ENCODE measurements at places on chromosomes 6 and 20.

DNA sequence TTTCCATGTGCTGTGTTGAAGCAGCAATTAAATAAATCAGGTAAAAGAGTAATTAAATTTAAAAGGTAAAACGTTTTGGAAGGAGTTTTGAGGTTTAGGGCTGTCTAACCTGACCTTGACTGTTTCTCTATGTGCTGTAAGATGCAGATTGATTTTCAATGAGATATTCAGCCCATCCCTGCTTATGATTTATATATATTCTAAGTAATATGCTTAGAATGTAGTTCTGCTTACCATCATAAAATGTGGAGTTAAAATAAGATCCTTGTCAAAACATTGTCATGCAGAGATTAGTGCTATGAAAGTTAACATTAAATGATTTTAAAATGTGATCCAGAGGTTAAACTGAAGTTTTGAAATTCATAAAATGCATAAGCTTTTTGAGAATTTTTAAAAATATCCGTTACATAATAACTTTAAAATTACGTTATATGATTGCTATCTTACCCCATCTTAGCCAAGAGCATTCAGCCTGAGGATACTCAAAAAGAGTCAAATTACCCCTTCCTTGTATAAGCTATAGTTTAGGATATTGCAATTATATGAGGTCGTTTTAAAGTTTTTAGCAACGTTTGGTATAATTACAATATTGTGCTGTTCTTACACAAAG lies 122.5 kb downstream of the MTHFD1L start:
- DNase-seq = no peak

DNA sequence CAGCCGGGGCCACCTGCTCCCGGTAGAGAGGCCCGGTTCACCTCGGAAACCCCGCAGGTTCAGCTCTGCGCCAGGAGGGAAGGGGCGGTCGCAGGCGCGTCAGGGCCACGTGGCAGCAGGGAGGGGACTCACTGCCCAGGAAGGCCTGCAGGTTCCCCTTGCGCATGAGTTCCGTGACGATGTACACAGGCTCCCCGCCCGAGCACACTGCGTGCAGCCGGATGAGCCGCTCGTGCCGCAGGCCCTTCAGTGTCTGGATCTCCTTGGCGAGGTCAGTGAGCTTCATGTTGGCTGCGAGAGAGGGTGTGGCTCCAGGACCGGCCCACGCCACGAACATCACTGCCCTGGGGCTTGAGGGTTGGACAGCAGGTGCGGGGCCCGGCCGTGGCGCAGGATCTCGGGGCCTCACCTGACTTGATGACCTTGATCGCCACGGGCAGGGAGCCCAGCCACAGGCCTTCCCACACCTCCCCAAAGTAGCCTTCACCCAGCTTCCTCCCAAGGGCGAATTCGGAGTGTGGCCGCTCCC lies 4.9 kb upstream of the PTK6 start:
- DNase-seq = no peak

- no peak for DNase-seq
Measured at GRCh38 chr20:51339721-51340450, 202.6 kb downstream of the NFATC2 start.

DNA sequence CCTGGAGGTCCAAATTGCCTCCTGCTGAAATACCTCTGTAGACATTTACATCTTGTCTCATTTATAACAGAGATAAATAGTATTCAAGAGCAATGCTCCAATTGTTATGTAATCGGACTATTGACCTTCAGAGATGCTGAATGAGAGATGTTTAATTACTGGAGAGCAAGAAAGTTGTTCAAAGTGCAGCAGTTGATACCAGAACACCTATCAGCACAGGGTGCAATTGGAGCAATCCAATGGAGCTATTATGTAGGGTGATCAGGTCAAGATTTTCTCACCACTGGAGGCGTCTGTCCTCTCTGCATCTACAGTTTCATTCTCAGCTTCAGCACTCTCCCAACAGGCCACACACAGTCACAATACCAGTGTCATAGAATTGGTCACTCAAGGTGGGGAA lies 19.5 kb upstream of the TMX4 start:
- DNase-seq = no peak

DNA sequence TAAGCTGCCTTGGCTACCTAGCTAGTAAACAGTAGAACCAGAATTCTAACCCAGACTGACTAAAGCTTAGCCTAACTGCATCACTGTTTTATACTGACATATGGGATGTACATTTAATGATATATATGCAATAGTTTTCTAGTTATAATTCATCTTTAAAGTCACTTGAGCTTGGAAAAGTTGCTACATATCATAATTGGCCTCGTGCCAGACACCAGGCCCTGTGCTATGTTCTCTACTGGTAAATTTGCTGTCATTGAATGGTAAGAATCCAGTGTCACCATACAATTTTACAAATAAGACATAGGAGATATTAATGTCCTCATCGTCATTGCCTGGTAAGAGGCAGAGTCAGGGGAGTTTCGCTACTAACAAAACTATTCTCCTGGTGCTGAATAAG lies 396.8 kb downstream of the CDKAL1 start:
- DNase-seq = no peak

DNA sequence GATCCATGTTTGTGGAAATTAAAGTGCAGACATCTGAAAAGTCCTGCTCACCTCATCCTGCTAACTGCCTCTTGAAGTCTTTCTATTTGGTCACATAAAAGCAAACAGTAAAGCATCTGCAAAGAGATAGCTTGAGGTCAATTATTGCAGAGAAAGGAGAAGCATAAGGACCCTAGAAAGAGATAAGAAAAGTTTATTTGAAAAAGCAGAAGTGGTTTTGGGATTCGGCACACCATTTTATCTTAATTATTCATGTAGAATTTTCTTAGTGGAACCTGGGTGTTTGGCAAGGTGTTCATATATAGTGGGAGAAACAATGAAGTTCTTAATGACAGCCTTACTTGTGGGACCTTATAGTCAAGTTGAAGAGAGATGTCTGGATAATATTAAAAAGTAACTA lies 280.8 kb downstream of the CENPW start:
- no peak for DNase-seq

- DNase-seq = no peak
Measured at GRCh38 chr20:7736336-7736735, 203.9 kb downstream of the HAO1 start.

- no peak for DNase-seq
Measured at GRCh38 chr6:33668328-33668727, 43.2 kb downstream of the UQCC2 start.

DNA sequence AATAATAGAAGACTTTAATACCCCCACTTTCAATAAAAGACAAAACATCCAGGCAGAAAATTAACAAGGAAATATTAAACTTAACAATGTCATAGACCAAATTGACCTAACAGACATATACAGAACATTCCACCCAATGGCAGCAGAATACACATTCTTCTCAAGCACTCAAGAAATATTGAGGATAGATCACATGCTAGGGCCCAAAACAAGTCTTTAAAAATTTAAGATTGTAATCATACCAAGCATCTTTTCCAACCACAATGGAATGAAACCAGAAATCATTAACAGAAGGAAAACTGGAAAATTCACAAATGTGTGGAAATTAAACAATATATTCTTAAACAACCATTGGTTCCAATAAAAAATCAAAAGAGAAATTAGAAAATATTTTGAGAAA lies 161.0 kb downstream of the COL12A1 start:
- DNase-seq = no peak

DNA sequence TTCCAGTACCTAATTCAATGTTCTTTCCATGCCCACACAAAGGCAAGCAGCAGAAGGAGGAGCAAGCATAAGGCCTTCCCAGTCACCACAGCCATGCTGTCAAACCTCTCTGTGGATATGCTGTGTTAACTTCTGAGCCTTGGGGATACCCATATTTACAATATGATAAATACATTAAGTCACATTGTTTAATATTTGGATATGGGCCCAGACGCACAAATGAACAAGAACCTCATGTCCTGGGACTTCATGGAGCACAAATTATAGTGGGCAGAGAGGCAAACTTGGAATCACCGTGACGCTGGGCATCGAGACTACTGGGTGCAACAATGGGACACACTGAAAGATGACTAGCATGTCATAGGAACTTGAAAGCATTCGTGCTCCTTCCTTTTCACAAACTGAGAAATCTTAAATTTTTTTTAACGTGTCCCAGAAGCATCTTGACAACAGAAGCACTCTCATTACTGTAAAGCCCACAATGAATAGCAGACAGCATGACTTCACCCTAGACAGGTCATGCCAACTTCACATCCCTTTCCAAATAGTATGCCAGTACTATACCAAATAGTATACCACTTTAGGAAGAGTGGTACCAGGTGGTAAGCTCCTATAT lies 16.0 kb downstream of the SOD2 start:
- no peak for DNase-seq

DNA sequence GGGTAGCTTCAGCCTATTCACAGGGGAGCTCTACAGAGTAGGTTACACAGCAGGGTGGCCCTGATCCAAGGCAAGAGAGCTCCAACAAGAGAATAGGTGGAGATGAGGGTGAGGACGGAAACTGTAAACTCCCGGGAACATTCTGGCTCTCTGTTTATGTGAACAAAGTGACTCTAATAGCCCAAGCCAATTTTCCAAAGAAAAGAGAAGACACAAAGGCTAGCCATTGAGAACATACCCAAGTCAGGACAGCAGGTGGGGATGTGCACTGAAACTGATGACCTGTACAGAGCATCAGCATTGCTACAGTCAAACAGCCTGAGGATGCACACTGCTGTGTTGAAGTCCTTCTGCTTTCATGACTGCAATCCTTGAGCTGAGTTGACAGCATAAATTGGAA lies 136.0 kb upstream of the TOP1 start:
- DNase-seq = no peak

GRCh38 chr6:125101631-125102030 lies 51.9 kb upstream of the TPD52L1 start:
- no peak for DNase-seq

DNA sequence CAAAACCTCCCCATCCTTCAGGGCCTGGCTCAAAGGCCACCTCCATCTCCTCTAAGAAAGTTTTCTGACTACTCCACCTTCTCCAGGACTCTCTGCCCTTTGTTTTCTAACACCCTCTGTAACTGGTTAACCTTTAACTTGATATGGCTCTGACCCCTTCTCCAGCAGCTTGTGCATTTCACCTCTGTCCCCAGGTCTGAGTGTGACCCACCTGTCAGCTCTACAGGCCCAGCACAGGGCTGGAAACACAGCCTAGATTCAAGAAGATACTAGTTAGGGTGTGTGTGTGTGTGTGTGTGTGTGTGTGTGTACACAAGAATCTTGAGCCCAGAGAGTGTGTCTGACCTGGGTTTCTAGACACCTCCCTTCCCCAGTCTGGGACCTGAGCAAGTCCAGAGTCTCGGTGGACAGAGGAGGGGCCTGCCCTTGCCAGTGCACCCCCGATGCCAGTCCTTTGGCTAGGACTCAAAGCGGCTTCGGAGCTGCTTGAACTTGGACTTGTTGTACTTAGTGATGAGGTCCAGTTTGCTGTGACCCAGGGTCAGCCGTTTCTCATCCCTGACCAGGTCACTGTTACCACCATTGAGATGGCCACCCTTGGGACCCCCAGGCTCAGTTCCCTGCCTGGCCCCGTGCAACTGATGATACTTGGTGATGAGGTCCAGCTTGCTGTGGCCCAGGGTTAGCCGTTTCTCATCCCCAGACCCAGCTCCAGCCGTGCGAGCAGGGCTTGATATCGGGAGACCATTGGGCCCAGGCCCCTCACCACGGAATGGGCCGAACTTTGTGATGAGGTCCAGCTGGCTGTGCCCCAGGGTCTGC lies 1.7 kb upstream of the EIF6 start:
- DNase-seq = no peak

GRCh38 chr6:147406783-147407182 lies 101.7 kb upstream of the SAMD5 start:
- no peak for DNase-seq

DNA sequence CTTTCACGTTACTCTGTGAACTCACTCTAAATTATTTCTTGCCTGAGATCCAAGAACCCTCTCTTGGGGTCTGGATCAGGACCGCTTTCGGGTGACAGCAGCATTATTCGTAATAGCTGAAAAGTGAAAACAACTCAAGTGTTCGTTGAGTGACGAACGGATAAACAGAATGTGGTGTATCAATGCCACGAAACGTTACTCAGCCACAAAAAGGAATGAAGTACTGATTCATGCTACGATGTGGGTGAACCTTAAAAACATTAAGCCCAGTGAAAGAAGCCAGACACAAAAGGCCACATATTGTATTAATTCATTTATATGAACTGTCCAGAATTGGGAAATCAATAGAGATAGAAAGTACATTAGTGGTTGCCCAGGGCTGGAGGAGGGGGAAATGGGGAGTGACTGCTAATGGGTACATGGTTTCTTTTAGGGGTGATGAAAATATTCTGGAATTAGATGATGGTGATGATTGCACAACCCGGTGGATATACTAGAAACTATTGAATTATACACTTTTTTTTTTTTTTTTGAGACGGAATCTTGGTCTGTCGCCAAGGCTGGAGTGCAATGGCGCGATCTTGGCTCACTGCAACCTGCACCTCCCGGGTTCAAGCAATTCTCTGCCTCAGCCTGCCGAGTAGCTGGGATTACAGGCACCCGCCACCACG lies 8.4 kb downstream of the PTGIS start:
- DNase-seq = no peak

DNA sequence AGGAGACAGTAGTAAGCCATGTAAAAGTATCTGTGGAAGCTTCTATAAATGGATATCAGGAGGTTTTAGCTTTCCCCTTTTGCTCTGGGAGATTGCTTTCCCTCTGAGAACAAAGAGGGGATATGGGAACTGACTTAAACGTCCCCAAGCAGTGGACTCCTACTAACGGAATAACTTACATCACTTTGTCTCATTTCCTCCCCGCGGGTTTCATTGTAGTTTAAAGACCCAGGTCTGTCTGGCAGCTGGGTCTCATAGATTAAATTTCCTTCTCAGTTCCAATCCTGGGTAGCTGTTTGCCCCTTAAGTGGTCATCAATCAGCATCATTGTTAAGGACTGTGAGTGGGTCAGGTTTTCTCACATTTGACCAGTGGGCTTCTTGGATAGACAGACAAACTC lies 68.7 kb downstream of the PLAGL1 start:
- no peak for DNase-seq

- DNase-seq = no peak
Measured at GRCh38 chr20:20856306-20856705, 143.9 kb upstream of the RALGAPA2 start.

- no peak for DNase-seq
Measured at GRCh38 chr20:25306991-25307903, 59.4 kb downstream of the PYGB start.

GRCh38 chr6:147667082-147667481 lies 158.6 kb downstream of the SAMD5 start:
- no peak for DNase-seq

DNA sequence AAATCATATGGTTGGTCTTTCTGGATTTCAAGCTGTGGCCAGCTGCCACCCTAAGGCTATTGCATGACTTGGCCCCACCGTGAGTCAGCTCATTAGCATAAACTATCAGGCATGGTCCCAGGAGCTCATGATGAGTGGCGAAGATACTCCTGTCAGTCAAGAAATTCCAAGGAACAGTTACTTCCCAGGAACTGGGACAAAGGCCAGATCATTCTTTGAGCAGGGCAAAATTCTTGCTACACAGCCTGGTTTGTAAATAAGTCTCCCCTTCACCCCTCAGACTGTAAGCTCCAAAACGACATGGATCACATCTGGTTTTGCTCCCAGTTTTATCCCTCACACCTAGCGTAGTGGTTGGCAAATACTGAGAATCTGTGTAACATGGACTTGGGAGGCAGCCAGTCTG lies 33.0 kb upstream of the KIAA1586 start:
- DNase-seq = no peak

All from cerebellar nuclear complex (tissue), 1 donor.